NCI-H146 (cell line): ENCODE measurements at places on chromosomes 12 and 14.

- DNase-seq: no peak
Measured at GRCh38 chr14:94313991-94314655, 9.0 kb downstream of the SERPINA6 start.

DNA sequence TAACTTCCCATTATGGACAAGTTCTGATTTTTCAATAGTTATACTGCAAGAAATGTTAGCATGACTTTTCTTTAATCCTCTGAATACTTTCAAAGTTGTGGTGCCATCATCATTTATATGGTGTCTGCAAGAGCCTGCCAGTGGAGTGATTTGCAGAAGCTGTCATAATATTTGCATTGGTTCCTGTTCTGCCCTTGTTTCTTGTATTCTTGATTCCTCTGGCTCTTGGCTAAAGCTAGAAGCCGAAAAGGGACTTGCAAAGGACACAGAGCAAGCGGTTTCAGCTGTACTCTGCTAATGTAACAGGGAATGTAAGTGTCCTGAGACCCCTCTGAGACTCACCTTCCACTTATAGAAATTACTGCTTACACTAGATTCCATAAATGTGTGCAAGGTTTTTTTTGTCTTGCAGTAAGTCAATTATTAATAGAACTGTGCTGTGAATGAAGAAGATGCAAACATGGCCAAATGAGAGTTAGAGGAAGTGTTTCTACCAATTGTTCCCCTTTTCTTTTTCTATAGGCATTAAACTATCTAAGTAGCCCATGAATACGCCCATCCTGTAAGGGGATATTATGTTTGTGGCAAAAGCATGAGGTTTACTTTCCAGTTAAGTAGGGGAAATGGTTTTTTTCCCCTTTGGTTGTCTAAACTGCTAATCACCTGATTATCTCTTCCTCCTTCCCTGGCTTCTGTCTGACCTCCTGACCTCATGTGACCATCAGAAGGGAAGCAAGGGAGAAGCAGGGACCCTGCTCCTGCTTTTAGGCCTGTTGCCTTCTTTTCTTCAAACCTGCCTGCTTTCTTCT lies 5.3 kb downstream of the DYRK4 start:
- DNase-seq: no peak

DNA sequence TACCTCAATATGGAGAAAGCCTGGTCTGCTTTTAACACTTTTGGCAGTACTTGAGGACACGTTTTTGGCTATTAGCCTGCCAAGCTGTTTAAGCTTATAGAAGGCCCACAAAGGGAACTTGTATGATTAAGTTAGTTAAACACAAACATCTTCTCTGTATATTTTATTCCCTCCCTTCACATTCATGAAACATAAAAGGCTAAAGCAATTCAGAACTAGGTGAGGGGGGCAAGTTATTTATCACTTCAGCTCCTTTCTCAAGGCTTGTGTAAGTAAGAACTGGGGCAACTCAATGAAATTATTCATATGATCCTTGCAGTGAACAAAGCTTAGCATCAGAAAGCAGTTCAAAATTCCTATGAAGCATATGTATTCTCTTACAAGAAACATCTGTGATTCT lies 7.5 kb downstream of the PRICKLE1 start:
- no peak for DNase-seq

DNA sequence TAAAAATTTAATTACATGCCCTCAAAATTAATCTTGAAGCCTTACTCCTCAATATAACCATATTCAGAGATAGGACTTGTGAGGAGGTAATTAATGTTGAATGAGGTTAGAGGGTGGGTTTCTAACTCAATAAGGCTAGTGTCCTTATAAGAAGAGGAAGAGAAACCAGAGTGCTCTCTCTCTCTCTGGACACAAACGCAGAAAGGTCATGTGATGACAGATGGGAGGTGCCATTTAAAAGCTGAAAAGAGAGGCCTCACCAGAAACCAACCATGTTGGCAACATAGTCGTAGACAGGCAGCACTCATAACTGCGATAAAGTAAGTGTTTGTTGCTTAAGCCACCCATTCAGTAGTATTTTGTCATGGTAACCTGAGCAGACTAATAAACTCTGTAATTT lies 378.5 kb upstream of the LMO3 start:
- no peak for DNase-seq

- no peak for DNase-seq
Measured at GRCh38 chr12:4140581-4141301, 132.8 kb upstream of the CCND2 start.

GRCh38 chr14:78921856-78922255 lies 751.7 kb downstream of the NRXN3 start:
- no peak for DNase-seq

- no peak for DNase-seq
Measured at GRCh38 chr14:104541905-104542465, 37.6 kb upstream of the C14orf180 start.

GRCh38 chr12:530308-530707 lies 70.6 kb downstream of the B4GALNT3 start:
- DNase-seq: no peak

DNA sequence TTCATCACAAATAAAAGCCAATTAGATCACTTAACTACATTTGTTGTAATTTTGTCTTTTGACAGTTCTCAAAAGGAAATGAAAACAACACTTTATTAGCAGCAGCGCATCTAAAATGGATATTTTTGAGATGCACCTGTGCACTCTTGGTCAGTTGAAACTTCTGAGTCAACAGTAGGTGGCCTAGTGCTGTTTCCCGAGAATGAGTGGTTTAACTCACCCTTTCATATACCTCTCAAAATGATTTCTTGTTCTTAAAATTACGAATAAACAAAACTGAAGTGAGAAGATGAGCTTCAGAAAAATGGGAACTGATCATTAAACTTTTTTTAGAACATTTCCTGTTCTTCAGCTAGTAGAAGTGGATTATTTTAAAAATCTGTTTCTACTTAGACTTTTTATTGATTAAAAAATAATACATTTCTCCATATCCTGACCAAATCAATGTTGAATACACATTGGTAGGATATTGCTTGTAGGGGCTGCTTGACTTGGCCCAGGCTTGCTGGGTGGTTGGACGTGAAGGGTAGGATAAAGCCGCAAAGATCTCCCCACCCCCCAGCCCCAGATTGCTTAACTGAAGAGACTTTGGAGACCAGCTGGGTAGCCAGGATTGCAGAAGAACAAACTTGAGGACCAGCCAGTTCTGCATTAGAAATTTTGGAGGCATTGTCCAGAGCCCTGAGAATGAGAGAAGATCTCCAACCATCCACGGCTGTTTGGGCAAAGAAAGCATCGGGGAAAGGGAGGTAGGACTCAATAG lies 22.3 kb upstream of the STK38L start:
- DNase-seq: no peak

DNA sequence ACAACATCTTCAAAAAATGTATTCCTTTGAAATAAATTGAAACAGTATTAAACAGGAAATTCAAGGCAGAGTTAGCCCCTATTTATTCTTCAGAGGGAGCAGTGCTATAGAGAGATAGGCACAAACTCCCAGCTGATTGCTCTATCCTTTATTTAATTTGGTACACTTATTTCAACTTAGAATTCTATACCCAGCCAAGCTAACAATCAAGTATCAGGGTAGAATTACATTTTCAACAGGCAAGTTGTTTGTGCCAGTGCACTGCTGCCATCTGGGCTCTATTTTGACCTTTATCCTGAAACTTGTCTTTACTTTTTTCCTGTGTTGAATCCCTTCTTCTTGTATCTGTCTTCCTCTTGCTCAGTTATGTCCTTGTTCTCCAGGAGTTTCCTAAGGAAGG lies 159.2 kb downstream of the STXBP6 start:
- no peak for DNase-seq

GRCh38 chr12:40439771-40440492 lies 215.1 kb downstream of the LRRK2 start:
- no peak for DNase-seq

DNA sequence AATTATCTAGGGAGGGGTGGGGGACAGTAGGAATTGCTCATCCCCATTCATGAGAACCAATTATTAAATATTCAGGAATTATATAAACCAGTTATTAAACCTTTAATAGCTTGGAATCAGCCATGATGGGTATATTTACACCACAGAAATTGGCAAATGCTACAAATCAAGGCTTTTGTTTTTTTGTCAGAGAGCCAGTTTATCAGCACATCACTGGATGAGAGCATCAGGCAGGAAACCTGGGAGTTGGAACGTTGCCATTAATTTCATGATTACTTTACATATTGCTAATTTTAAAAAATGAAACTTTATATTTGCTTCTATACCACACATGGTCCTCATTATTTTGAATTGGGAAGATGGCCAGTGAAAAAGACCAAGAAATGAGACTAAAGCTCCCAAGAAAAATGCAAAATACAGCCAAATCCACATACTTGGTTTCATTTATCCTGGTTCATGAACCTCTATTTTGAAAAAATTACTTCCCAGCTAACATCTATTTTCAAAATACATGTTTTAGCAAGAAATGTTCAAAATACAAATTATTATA lies 48.4 kb downstream of the ATL1 start:
- no peak for DNase-seq

GRCh38 chr14:101105045-101105444 lies 201.5 kb upstream of the RTL1 start:
- DNase-seq: no peak

DNA sequence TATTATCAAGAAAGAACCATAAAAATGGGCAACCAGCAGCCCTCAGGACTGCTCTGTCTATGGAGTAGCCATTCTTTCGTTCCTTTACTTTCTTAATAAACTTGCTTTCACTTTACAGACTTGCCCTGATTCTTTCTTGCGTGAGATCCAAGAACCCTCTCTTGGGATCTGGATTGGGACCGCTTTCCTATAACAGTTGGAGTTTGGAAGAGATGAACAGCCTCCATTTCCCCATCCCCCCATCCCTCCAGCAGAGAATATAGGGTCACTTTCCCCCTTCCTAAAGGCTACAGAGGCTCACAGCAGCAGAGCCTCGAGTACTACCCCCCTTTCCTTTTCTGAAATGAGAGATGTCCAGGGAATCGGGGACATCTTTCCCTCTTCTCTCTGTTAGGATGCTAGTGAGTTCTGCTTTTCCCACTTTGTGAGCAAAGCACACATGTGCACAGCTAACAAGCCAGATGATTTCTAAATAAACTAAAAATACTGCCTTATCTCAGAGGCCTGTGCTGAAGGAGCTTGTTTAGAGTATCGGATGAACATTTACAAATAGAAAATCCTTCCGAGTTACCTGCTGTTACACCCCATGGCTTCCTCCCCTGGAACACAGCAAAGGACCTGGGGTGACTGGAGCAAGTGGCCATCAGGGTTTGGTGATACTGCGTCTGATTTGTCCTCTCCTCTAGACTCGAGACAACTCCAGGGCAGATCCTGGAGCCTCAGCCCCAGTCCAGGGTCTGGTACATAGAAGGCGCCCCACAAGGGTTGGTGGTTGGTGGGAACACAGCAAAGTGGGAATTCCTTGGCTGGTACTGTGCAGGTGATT lies 144.2 kb downstream of the SLC38A6 start:
- DNase-seq: peak; percentile 48

DNA sequence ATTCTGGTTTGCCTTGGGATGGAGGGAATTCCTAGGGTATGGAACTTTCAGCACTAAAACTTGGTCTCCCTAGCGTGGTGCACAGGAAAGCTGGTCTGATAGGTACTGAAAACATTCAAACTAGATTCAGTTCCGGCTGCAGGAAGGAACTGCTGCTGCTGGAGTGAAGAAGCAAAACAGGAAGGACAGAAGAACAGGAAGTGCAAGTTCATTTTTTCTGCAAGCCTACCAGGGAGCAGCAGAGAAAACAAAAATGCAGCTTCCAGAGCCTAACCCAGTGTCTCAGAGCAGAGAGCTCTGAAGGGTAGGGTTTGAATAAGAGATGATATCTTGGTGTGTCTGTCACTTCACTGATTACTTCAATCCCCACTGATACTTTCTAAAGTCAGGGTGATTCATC lies 165.2 kb downstream of the VRK1 start:
- no peak for DNase-seq

- no peak for DNase-seq
Measured at GRCh38 chr12:89087876-89088275, 264.4 kb downstream of the DUSP6 start.

- peak; percentile 39 for DNase-seq
Measured at GRCh38 chr12:130162267-130162666, at the start of gene FZD10. FZD10 (plus strand) TSS chr12:130162464; CDS start chr12:130162943, 479 bp downstream.

DNA sequence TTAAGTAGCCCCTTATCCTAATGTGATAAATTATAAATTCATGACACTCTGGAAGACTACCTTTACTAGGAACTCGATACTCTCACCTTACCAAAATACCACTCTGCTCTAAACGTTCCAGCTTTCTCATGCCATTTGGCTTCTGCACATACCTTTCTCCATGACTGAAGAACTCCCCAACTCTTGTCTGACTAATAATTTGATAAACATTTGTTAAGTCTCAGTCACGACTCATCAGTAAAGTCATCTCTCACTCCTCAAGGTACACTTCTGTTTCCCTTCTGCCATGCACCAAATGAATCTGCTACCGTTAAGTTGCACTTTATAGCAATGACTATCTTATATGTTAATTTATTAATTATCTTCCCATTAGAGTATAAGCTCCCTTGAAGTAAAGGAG lies 498.3 kb upstream of the NOVA1 start:
- no peak for DNase-seq

- DNase-seq: no peak
Measured at GRCh38 chr12:53327435-53328042, 6.1 kb upstream of the AAAS start.

DNA sequence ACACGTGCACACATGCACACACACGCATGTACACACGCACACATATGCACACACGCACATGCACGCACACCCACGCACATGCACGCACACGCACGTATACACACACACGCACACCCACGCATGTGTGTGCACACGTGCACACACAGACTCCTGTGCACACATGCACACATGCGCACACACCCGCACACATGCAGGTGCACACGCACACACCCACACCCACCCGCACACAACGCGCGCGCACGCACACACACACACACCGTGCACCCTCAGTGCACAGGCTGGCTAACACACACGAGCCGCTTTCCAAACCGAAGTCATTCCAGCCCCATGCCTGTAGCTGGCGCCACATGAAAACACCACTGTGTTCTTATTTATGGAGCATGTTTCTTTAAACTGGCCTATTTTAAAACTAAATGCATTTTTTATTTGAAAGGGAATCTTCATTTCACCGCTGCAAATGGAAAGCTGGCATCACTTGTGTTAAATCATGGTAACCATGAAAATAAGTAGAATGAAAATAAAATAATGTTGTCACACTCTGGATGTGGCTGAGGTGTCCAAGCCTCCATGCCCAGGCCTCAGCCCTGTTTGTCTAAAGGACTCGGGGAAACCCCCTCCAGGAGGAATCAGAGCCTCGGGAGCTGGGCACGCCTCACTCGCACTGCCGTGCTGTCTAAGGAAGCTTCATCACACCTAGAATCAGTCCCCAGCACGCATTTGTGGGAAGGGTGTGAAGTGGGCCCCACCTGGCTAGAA lies 45.1 kb downstream of the GALNT9 start:
- no peak for DNase-seq
